ENCODE measurements at places on chromosomes 11 and 22. TPM values are rescaled to one million over a fixed set of nuclear protein-coding genes. Genes with fewer than 3 reads are reported as not detected.

GRCh38 chr11:18710545-18710944 is 12.0 kb downstream of the TMEM86A start:
- DNase-seq, result no peak

DNA sequence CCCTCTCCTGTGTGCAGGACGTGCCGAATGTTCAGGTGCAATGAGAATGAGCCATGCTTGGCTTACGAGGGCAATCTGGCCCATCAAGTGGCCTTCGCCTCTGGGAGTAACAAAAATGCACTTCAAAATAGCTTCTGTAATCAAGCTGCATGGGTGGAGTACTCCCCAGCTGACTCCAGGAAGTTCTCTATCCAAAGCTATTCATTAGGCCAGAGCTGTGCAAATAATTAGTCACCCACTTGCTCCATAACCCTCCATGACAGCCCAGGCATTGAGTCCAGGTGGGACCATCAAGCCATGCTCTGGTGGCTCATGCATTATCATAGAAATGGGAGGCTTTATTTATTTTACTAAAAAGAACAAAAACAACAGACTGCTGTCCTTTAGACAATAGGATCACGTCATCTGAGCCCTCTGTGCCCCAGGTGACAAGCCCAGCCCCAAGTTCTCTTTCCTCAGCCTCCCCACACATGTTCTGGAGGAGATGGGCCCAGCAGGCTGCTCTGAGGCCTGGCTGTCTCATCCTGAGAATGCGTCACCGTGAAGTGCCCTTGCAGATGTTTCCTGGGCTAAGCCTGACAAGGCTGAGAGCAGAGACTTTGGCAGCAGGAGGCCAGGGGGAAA is 244.7 kb downstream of the ETS1 start:
- no peak for DNase-seq

- no peak for DNase-seq
Measured at GRCh38 chr11:67498544-67498972, 6.6 kb downstream of the PITPNM1 start.

DNA sequence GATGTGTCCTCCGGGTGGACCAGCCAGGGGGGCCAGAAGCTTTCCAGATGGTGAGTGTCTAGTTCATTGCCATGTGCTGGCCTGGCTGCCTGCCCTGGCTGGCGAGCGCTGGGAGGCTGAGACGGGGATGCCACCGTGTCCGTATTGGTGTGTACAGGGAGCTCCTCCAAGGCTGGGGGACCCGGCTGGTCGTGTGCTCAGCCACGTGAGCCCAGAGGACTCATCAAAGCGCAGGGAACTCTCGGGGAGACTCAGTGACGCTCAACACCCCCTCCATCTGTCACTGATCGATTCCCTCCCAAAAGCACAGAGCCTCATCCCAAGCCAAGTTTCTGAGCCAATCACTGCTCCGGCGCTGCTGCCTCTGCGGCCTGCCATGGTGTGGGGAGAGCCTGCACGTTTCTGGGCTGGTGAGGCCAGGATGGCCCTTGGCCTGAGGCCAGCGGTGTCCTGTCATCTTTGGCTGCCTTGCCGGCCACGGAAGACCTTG is 423.7 kb downstream of the SHANK2 start:
- DNase-seq, result no peak

GRCh38 chr22:25656724-25657123 is 85.3 kb upstream of the MYO18B start:
- DNase-seq, result no peak

- no peak for DNase-seq
Measured at GRCh38 chr22:39103431-39103830, 6.4 kb downstream of the APOBEC3H start.

GRCh38 chr11:93823210-93823609 is 27.2 kb downstream of the VSTM5 start:
- no peak for DNase-seq

DNA sequence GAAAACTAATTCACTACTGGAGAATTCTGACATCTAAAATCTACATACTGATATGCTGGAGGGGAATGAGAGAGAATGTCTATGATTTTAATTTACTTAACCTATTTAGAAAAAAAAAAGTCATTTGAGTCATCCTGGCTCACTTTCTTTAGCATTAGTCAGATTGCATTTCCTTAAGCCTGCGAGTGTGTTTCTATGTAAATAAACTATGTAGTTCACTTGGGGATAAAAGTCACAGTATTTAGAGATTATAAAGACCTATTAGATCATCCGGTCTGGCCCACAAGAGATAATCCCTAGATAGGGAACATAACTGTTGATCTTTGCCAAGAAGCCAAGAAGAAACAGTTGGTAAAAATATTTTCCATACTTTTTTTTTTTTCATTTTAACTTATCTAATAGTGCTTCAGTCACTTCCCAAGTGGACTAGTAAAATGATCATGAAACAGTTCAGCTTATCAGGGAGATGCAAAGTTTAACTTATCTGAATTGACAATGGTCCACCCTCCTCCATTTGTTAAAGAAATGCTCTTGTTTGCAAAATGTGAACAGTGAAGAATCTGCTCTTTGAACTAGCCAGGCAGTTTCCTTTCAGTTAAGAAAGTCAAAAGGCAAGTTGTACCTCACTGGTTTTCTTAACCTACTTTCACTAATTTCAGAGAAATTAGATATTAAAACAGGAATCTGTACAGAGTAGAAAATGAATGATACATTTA is 21.2 kb upstream of the BLID start:
- no peak for DNase-seq

DNA sequence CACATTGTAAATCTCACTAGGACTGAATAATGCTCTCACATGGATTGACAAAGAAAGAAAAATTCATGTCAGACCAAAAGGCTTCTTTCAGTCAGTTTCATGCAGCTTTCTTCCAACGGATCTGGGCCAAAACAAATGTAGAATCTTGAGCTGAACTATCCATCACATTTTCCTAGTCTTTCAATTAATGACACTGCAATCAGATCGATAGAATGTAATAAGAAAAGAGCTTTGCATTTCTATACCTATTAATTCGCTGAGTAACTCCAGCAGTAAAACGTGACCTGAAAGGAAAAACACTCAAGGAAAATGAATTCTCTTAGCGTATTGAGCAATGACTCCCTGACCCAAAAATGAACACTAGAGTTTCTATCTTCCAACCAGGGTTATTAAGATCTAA is 194.8 kb upstream of the BLID start:
- DNase-seq, result no peak

GRCh38 chr11:87454241-87454640 is 416.5 kb downstream of the TMEM135 start:
- DNase-seq, result no peak

DNA sequence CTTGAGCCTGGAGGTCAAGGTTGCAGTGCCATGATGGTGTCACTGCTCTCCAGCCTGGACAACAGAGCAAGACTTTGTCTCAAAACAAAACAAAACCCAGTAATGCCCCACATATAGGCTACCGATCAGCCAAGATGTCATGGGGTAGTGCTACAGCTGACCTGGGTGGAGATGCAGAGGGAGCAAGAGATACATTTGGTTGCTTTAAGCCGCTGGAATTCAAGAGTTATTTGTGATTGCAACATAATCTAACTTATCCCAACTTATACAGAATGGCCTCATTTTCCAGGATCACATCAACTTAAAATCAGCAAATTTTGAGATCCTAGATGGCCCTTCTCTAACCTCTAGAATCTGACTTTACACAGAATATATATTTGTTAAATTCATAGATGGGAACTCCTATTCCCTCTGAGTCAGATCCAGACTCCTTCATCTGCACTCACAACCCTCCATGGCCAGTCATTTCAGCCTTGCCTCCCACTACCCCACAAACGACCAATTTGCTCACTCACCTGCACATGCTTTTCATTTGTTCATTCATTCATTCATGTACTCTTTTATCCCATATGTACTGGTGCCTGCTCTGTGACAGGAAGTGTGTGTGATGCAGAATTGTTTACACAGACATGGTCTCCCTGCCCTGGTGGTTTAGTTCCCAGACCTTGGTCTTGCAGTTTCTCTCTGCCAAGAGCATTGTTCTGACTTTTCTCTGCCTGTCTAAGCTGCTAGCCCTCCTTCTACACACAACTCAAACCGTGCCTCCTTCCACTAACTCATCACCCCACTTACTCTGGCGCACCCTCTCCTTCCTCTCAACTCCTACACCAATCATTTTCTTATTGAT is 24.1 kb upstream of the APLNR start:
- no peak for DNase-seq

GRCh38 chr11:69848201-69848600 is 29.0 kb upstream of the FGF3 start:
- peak; percentile 26 for DNase-seq

GRCh38 chr11:47225552-47226400 is 11.0 kb downstream of the DDB2 start:
- no peak for DNase-seq

DNA sequence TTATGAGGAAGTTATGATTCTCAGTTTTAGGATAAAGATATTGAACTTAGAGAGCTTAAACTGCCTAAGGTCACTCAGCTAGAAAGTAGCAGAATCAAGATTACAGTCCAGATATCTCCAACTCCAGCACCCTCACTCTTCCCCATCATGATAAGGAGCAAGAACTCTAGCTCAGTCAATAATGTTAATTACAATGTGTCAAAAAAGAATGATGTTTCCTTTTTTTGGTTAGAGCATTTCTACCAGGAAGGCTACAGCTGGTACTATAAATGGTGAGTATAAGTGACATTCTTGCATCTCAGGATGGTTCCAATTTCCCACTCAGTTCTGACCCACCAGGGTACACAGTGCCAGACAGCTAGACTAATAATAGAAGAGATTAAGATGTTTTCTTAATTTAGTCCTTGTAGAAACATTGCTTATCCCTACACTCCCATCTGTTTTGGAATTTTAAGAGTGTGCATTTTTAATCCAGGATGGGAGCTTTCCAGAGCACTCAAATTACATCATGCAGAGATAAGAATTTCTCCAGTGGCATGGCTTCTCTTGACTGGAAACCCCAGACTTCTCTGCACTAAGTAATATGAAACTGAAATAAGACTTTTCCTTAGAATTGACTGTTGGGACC is 21.6 kb upstream of the BBOX1 start:
- no peak for DNase-seq

- no peak for DNase-seq
Measured at GRCh38 chr11:65655570-65656332, 7.0 kb downstream of the RELA start.

GRCh38 chr22:48444320-48445112 is 1383.2 kb downstream of the BRD1 start:
- DNase-seq, result no peak

- DNase-seq, result no peak
Measured at GRCh38 chr11:44011797-44012196, 36.0 kb upstream of the ACCSL start.

DNA sequence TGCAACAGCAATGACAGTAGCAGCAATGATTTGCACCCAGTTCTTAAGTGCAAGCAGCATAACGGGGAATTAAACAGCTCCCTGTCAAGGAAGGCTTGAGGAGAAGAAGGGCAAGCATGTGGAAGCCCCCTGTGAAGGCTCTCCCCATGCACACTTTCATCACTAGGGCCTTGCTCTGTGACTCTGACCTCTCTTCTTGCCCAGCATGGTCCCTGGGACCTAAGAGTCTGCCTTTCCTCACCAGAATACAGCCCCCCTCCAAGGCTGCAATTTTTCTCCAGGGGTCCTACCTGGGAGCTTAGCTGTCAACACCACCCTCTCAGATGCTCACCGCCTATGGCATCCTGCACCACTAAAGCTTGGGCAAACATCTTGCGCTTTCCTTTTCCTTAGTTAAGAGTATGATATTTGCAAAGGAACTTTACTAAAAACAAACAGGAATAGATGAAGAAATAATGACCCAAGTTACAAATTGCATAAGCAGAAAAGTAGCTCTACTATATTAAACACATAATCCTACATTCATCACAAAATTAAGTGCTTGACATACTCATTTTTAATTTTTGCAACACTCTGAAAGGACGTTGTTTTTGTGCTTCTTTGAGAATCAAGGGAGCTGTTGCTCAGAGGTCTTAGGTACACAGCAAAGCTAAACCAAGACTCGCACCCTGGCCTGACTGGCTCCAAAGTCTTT is 187.6 kb downstream of the ADAMTS15 start:
- DNase-seq, result no peak

DNA sequence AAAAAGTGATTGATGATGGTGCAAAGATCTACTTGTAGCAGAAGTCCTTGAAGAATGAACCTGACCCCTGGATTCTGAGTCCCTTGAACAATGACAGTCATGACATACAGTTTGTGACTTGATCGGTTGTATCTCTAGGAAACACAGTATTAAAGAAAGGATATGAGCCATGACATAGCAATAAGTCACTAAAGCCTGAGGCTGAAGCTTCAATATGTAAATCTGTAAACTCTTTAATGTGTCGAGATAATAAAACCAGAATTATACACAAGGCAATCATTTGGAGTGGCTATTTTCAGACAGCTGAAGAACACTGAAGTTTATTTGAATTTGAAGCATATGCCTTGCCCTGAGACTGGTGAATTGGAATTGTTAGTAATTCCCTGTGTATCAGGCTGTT is 911.5 kb upstream of the RAG2 start:
- no peak for DNase-seq

GSTT2B gene
- 2.1 TPM for total RNA-seq

TMPRSS13 gene
- 0.63 TPM for total RNA-seq

A4GALT gene
- total RNA-seq, result 10.7 TPM

ROBO3 gene
- total RNA-seq, result 18.0 TPM

ART5 gene
- total RNA-seq, result not detected

CSKMT gene
- 5.0 TPM for total RNA-seq

OR52I1 gene
- total RNA-seq, result not detected

HPS4 gene
- 33.3 TPM for total RNA-seq

UQCR10 gene
- 59.6 TPM for total RNA-seq
